ENCODE measurements at places on chromosomes 3 and 15.
A peak's percentile ranks its signal among the peaks of the same experiment; 100 is the strongest.

DNA sequence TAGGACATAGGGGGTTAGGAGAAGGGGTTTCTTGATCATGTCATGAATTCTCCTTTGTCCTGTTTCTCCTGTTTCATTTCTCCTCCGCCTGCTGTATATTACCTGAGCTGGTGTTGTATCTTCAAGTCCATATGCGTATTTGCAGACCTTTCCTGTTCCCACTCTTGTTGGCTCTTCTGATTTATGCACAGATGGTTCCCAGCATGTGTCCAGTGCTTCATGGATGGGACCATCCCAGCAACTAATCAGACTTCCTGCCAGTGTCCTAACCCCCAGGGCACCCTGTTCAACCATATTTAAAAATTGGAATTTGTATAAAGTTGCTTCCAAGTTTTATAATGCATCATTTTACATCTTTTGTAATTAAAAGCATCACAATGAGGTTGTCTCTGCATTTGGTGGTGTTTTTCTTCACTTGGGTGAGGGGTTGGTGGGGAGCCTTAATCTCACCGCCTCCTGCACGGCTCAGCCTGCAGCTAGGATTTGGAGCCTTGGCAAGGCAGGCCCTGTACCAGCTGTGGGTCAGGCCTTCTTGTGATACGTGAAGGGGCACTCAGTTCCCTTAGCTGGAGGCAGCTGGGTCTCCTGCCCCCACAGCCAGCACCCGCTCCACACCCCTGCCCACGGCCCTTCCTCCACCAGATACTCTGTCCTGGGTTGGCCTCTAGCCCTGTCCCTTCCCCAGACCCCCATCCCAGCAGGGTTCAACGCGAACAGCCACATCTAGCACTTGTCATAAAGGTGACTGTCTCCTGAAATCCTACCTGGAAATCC is 72.0 kb upstream of the BLM start:
- DNase-seq: no peak

GRCh38 chr15:81911022-81911971 is 134.5 kb downstream of the MEX3B start:
- DNase-seq: no peak

- no peak for DNase-seq
These were observed 586 bp downstream of the LRRK1 start for GRCh38 chr15:100919481-100920405.

- DNase-seq: no peak
These were observed 2.3 kb downstream of the ANXA2 start for GRCh38 chr15:60395276-60396011.

GRCh38 chr3:150036780-150037179 is 66.1 kb upstream of the PFN2 start:
- DNase-seq: no peak

DNA sequence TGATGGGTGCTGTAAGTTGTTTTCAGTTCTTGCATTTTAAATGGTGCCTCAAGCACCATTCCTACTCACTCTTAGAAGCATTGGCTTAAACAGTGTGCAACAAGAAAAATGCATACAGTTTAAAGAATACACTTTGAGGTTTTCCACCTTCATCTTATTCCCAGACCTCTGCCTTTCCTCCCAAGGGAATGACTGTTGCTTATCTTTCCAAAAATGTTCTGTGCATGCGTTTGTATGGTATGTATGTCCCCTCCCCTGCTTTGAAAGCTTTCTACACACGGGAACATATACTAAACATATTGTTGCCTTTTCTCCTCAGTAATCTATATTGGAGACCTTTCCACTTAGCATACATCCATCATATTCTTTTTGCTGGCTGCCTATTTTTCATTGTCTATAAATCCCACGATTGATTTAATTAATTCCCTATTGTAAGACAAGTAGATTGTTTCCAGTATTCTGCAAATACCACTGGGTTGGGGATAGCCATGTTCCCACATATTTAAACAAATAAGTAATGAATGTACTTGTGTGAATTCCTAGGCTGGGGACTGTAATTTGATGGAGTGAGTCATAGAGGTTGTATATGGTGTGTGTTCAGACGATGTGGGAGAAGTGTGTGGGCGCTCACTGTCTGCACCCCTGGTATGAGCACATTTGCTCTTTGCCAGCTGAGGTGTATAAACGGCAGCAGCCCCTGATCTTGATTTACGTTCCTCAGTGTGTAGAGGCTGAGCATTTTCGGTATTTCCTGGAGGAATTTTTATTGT is 5.8 kb downstream of the TRAK1 start:
- DNase-seq: no peak

GRCh38 chr15:77167406-77167805 is 96.5 kb upstream of the TSPAN3 start:
- DNase-seq: no peak

DNA sequence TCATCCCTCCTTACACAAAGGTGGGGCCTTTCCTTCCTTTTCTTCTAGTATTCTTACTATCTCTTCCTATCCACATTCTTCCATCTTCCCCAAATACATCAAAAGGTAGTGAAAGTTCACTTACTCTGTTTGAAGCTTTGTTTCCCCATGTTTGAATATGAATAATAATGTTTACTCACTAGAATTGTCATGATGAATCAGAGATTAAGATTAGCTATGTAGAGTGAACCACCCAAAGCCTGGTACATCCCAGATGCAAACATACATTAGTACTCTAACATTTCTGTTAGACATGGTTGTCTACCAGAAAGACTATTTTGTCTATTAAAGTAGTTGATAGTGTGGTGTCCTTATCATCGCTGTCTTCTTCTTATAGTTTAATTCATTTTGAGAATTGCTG is 327.1 kb upstream of the TBC1D5 start:
- DNase-seq: no peak

- peak; percentile 95 for DNase-seq
These were observed 38.8 kb upstream of the BNC1 start for GRCh38 chr15:83323296-83323711.

DNA sequence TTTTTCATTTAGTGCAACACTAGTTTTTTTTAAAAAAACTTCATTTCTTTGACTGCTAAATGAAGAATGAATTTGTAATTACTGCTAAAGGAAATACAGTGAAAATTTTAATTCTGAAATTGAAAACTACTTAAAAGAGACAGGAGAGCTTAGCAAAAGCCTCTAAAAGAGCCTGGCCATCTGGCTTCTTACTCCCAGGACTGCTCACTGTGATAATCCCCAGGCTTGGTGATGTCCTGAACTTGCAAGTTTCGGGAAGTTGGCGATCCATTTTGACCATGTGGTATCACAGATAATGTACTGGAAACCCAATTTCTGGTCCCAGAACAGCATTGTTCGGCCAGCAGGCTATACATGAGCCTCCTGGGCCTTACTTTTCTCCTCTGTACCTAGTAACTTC is 292.1 kb downstream of the FGF12 start:
- DNase-seq: no peak

All from renal pelvis (tissue), 12 donors.